ENCODE measurements at places on chromosomes 2 and 18.

- DNase-seq: no peak
Measured at GRCh38 chr2:182918961-182919652, 52.7 kb upstream of the FRZB start.

DNA sequence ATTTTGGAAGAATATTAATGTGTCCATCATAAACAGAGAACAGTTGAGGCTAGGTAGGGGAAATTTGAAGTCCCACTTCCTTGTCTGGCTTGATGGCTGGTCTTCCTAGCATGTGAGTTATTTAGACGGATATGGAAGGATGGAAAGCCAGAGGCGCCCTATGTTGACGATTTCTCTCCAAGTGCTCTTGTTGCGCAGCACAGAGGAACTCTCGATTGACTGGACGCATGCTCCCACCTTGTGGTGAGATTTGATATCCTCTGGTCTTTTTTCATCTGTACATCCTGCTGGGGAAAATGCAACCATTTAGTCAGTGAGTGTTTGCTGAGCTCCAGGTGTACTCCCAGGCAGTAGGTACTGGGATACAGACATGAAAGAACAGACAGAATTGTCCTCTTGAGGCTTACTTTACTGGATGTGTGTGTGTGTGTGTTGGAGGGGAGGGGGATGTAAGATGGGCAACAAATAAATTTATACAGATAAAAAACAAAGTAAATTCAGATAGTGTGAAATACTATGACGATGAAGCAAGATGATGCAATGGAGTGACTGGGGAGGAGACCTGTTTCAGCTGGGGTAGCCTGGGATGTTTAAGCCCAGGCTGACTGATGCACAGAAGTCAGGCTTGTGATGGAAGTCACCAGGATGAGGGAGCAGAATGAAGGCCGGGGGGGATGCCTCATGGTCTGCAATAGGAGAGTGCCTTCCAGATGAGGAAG lies 137.2 kb downstream of the TRIM43 start:
- DNase-seq: peak; percentile 61

GRCh38 chr2:164882276-164882675 lies 40.7 kb upstream of the COBLL1 start:
- DNase-seq: no peak

- no peak for DNase-seq
Measured at GRCh38 chr2:85838181-85838580, 50.6 kb downstream of the ST3GAL5 start.
